Hepatic stellate cell (primary cell): ENCODE measurements at places on chromosomes 5 and 9.

GRCh38 chr5:53678981-53679660 is 118.7 kb downstream of the NDUFS4 start:
- peak; percentile 4 for DNase-seq

- DNase-seq = no peak
Observed at GRCh38 chr5:166195981-166196380, 2095.5 kb upstream of the WWC1 start.

DNA sequence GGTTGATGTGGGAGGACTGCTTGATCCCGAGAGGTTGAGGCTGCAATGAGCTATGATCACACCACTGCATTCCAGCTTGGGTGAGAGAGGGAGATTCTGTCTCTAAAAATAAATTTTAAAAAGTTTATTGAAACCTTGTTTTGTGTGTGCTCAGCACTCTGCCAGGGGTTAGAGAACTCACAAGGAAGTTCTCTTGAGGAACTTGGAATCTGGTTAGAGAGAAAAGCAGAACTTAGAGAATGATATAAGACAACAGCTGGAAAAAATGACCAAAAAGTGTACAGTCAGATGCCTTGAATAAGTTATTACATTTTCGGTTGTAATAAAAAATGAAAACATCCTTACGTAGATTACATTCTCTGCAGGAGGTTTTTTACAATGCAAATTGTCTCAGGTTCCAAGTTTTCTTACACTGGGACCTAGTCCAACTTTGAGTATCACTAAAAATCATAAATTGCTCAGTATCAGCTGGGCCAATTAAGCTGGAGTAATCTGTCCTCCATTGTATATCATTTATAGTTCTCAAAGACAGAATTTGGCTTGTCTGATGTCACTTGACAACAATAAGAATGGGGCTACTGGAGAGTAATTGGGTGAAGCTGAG is 21.7 kb upstream of the TENT2 start:
- DNase-seq = no peak

DNA sequence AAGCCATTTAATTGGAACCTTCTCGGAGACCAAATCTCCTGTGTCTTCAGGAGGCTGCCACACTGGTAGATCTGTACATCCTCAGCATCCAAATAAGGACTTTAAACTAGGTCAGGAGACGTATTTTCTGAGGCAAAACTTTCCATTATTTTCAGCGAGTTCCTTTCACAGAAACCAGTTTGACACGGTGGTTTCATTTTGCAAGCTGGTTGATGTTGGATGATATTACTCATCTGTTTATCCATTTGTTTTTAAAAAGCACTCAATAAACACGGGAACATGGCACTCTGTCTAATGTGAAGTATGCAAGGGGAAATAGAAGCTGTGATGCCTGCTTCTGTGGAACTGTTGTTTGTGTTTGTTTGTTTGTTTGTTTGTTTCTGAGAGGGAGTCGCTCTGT is 199.6 kb downstream of the ERCC6L2 start:
- no peak for DNase-seq

DNA sequence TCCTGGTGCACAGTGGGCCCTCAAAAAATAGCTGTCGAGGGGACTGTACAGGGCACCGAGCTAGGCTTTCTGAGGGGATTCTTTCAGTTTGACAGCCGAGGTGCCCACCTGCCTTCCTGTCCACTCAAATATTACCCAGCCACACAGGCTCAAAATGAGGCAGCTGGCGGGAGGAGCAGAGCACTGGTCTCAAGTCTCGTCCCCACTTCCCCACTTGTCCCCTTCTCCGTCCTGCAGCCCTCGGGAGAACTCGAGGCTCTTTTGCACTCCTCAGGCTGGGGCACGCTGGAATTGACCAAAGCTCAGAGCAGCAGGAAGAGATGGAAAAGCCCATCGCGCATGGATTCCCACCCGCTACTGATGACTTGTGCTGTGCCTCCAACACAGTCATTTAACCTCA is 185.2 kb downstream of the HSPA4 start:
- no peak for DNase-seq

GRCh38 chr5:145983446-145983845 is 47.1 kb downstream of the SH3RF2 start:
- DNase-seq = no peak

DNA sequence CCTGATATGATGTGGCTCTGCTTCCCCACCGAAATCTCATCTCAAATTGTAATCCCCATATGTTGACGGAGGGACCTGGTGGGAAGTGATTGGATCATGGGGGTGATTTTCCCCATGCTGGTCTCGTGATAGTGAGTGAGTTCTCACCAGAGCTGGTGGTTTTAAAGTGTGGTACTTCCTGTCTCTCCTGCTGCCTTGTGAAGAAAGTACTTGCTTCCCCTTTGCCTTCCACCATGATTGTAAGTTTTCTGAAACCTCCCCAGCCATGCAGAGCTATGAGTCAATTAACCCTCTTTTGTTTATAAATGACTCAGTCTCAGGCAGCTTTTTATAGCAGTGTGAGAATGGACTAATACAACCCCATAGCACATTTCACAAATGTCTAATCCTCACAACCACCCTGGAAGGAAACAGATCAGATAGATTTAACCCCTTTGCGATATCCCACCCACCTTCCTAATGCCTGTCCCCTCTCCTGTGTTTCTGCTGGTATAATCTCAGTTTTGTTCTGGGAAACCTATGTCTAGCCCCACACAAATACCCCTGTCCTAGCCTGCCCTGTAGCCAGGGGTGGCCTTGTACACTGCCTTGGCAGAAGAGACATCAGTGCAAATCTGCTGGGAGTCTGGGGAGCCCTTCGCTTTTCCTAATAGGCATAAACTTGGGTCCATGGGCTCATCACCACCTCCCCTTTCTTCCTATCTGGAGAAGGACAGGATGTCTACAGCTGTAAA is 157.0 kb upstream of the RAI14 start:
- DNase-seq = no peak

DNA sequence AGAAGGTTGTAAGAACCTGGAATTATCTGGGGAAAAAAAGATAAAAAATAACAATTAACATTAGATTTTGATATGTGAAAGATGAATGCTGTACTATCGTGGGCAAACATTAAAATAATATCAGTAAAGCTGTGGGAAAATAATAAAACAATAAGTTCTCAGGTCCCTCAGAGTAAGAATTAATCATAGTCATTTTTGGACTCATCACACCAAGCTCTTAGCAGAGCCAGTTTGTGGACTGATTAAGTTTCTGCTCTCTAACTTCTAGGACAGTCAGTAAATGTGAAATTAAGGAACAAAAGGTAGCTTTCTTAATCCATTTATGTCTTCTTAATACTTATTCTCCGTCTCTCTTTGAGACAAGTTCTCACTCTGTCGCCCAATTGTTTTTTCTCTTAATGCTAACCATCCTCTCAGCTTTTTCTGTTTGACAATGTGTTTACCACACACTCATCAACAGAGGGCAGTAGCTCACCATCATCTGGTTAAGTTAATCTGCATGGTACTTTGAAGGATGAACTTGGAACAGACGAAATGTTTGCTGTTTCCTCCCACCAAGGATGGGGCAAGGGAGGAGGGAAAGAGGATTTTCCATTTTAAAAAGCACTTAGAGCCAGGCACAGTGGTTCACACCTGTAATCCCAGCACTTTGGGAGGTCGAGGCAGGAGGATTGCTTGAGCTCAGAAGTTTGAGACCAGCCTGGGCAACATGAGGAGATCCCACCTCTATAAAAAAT is 5.3 kb upstream of the ACO1 start:
- peak; percentile 63 for DNase-seq

- DNase-seq = no peak
Observed at GRCh38 chr5:3862906-3863305, 267.3 kb downstream of the IRX1 start.

DNA sequence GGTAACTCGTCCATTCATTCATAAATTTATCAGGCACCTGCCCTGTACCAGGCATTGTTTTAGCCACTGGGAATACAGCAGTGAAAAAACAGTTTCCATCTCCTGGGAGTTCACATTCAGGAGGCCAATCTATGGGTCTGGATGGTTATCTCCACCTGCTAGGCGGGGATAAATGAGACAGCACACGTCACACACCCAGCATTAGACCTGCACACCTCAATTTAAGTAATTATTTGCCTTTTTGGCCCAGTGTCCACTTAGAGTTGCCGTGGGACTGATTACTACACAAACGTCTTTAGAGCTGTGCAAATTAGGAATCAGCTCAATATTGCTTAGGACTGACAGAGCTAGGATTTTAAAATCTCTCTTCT is 46.1 kb downstream of the STK10 start:
- DNase-seq = no peak

DNA sequence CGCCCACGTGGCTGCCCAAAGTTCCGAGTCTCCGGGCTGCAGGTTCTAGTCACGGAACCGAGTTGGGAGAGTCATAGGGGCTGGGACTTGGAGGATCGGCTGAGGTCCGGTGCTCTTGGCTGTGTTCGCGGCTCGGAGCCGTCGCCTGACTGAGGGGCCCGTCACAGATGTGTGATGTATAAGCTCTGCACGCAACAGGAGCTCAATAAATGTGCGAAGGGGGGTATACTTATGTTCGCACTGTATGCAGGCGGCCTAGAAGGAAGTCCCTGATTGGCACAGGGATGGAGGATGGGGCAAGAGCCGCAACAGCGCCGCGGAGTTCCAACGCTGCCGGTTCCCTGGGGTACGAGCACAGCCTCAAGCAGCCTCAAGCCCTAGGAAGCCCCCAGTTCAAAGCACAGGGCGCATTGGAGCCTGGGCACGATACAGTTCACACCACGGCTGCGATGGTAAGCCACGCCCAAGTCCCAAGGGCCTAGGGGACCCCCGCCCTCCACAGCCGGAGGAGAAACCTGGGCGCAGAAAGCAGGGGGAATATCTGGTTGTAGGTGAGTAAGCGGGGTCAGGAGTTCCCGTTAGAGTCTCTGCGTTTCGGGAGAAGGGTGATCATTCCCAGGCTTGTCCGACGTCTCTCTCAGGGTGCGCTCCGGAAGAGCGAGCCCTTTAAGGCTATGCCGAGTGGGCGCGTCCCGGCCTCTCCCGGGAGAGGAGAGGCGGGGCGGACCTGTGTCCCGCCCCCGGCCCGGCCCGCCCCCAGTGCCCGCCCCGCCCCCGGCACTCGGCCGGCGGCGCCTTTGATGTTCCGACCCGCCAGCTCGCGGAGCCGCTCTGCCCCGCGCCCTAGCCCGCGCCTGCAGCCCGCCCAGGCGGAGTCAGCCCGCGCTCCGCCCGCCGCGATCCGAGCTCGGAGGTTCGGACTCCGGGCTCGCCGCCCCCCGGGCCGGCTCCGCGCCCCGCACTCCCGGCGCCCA is at the start of gene TCF7:
TCF7 (plus strand) TSS at position 780 of the 974 bp plus-strand sequence. CDS start 226 bp downstream, outside the sequence.
- peak; percentile 93 for DNase-seq

DNA sequence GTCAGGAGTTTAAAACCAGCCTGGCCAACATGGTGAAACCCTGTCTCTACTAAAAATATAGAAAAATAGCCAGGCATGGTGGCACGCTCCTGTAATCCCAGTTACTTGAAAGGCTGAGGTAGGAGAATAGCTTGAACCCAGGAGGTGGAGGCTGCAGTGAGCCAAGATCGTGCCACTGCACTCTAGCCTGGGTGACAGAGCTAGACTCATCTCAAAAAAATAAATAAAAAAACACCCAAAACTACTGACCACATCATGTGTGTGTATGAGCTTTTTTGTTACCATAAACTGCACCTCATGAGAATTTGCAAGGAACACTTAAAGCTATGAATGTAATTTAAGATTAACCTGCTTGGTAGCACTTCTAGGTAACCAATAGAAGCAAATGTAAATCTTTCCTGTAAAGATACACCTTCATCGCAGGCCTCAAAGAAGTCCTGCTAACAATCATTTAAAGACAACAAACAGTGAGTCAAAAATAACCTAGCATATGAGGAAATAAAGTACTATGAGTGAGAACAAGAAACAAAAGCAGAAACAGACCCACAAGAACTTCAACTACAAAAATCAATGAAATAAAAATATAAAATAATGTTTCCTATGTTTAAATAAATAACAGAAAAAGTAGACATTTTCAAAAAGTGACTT is 13.0 kb downstream of the SLC38A9 start:
- DNase-seq = no peak

- no peak for DNase-seq
Observed at GRCh38 chr9:69824499-69825252, 4.1 kb downstream of the CFAP95 start.

DNA sequence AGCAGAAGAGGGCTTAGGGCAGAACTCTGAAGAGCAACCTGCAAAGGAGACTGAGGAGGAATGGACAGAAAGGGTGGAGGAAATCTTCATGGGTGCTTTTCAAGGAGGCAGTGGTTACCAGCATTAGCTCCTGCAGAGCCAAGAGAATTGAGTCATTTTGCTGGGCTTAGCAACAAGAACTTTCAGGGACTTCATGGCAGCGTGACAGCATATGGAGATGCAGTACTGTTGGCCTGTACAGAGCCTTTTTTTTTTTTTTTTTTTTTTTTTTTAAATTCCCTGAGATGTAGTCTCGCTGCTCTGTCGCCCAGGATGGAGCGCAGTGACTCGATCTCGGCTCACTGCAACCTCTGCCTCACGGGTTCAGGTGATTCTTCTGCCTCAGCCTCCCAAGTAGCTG is 296.0 kb upstream of the DMRT1 start:
- no peak for DNase-seq

DNA sequence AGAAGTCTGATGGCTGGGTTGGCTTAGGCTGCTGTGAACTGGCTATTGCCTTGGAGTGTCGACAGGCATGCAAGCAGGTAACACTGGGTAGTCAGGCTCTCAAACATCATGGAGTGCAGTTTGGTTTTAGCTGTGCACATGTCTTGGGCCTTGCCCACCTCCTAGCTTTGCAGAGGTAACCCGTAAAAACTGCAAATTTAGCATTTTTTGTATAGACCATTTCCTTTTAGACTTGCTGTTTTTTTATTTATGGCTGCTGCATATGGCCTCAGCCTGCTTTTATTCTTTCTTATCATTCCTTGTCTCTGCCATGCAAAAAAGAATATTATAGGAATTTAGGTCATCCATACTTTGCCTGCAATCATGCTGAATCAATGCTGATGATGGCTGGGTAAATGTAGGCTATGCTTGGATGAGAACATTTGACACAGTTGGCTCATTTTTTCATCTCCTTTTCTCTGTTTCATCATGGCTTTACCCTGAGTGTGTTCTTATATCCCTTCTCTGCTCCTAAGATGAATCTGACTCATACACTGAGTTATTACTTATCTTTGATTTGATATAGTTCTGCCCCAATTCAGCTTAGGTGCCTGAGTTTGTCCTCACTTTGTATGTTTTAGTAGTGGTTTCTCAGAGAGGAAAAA is 27.2 kb downstream of the RECK start:
- no peak for DNase-seq

DNA sequence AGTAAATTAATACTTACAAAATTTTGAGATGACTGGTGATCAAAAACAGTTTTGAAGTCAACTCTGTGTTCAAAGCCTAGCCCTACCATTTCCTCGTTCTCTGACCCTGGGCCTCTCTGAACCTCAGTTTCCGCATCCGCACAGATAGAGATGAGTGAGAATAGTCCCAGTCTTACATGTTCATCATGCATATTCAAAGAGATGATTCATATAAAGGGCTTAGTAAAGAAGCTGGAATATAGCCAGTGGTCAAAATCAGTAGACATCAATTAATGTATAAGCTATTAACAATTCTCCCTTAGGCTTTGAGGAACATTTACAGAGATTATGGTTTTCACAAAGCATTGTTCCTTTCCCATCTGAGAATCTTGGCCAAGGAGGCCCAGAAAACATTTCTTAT is 250.6 kb downstream of the SPOCK1 start:
- no peak for DNase-seq
